ENCODE measurements at places on chromosomes 2 and 18.

DNA sequence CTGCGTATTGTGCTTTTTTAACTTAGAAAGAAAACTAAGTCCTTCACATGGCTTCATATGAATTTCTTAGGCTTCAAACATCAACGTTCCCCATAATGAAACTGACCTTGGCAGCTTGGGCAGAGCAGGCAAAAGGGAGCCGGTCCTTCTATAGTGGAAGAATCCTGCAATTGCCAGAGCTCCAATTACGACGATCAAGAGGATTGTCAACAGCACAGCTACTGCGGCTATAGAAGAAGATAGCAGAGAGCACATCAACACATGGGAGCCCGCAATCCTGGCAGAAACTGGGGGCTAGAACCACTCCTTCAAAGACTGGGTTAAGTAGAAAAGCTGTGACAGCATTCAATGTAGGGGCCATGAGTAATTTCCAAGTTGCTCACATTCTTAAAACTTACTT is 69.8 kb downstream of the DHRS9 start:
- DNase-seq = no peak

- DNase-seq = no peak
Observed at GRCh38 chr2:201949927-201950246, 83.8 kb upstream of the FZD7 start.

GRCh38 chr2:201180010-201180409 is 2.9 kb upstream of the CASP10 start:
- DNase-seq = no peak

GRCh38 chr18:3260995-3261372 is 949 bp upstream of the MYL12B start:
- peak; percentile 55 for DNase-seq

DNA sequence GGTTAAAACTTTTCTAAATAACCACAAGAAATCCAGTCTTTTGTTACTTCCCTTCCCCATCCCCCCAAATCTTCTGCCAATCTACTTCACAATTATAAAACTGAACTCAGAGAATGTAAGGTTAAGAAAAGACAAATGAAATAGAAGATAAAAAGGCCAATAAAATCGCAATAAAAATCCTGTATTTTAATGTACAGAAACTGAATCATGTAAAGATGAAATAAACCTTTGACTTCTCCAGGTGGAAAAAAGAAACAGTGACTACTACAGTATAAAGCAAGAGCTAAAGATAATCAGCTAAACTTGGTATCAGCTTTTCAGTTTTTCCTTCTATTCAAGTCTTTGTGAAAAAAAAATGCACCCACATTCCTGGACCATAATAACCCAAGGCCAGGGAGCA is 1.7 kb downstream of the SYT4 start:
- DNase-seq = no peak

GRCh38 chr2:21361384-21361783 is 237.6 kb downstream of the TDRD15 start:
- DNase-seq = no peak

DNA sequence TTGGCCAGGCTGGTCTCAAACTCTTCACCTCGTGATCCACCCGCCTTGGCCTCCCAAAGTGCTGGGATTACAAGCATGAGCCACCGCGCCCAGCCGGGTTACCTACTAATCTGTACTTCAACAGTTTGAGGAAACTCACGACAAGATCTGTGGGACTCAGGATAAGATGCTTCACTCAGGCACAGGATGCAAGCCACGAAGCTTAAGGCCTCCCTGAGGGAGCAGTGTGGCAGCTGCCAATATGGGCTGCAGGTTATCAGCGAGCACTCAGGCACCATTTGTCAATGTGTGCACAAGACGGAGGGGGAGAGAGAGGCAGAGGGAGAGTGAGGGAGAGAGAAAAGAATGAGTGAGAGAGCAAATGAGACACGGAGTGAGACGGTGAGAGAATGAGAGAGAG is 173.6 kb upstream of the RAB6C start:
- DNase-seq = no peak

DNA sequence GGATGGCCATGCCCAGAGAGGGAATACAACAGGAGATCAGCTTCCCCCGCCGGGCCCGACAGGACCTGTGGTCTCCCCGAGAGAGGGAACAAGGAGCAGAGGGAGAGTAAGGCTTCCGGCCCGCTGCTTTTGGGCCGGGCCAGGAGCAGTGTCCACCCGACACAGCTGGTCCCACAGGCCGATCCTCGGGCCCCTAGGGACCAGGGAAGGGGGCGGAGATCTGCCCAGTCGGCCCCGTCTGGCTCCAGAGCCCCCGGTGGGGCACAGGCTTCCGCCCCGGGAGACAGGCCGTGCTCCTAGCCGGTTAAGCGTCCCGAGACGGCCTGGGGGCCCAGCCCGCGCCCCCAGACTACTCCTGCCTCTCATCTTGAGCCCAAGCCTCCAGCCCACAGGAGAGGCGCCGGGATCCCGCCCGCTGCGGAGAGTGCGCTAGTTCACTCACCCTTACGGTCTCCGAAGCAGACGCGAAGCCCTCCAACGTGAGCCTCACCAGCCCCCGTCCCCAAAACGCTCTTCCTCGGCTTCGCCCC is at the start of gene MCFD2:
Gene MCFD2, minus strand, starts transcription at position 526 of the 530 bp plus-strand sequence. CDS start 6,635 bp downstream, outside the sequence.
- DNase-seq = peak; percentile 61

- no peak for DNase-seq
Observed at GRCh38 chr2:112712903-112713584, 7.8 kb upstream of the NT5DC4 start.

DNA sequence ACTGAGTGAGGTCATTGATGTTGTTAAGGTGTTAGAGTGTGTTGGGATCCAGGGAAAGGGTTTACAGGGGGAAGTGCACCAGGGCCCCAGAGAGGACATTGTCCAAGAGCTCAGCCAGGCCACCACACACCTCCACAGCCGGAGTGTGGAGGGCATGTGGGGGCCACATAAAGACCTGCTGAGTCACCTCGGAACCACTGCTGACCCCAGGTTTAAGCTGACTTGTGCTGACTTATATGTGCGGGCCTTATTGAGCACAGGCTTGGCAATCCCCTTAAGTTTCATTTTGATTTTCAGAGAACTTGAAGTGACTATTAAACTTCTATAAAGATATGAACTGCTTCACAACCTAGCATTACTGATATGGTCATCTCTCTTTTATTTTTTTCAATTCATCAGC is 166.2 kb upstream of the MAP3K20 start:
- DNase-seq = no peak

DNA sequence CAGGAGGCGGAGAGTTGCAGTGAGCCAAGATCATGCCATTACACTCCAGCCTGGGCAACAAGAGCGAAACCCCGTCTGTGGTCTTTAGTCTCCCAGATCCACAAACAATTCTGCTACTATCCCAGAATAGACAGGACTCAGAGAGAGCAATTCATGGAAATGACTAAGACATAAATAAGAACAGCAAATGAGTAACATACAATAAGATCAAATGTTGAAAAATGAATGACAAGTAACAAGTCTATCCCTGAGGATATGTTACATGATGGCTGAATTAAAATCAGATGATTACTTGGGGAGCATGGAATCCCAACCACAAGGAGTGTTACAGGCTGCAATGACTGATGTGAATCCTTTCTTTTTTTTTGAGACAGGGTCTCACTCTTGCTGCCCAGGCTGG is 10.3 kb downstream of the ARL5A start:
- no peak for DNase-seq

DNA sequence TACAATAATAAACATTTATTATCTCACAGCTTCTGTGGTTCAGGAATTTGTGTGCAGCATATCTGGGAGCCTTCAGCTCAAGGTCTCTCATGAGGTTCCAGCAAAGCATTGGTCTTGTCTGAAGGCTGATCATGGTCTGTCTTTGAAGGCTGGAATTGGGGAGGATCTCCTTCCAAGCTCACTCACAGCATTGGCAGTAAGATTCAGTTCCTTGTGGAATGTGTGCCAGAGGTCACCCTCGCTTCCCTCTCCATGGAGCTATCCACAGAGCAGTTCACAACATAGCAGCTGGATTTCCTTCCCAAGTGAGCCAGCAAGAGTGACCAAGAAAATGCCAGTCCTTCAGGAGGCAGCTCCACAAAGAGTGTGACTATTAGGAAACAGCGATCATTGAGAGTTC is 202.2 kb upstream of the ST6GAL2 start:
- DNase-seq = no peak

- no peak for DNase-seq
Observed at GRCh38 chr2:169095621-169096105, 26.3 kb downstream of the DHRS9 start.

DNA sequence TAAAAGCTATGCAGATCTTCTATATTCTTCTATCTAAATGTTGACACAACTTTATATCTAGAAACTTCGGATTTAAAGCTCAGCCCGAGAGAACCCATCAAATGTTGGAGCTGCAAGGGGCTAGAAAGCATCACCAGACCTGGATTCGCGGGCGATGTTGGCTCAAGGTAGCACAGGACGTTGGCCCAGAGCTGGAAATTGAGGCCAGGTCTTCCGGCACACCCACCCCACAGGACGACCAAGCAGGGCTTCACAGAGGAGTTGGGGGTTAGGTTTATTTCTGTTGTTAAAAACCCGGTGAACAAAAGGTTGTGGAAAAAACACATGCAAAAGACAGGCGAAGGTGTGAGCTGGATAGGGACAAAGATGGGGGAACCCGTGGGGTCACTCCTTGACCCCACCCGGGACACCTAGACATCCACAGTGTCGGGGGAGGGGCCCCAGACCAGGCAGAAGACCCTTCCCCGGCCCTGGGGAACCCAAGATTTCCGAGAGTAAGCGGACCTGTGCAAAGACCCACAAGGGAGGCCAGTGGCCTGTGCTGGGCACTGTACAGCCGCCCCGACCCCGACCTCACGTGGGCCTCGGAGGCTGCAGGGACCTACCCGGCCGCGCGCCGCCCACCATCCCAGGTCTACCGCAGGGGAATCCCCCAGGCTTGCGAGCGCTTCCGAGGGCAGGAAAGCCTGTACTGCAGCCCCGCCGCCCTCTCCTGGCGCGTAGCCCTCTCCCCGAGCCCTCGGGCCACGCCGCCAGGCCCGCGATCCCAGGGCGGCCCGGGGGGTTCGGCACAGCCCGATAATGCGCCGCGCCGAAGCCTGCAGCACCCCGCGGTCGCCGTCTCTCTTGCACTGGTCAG is 1.8 kb upstream of the AGBL5 start:
- DNase-seq = no peak

DNA sequence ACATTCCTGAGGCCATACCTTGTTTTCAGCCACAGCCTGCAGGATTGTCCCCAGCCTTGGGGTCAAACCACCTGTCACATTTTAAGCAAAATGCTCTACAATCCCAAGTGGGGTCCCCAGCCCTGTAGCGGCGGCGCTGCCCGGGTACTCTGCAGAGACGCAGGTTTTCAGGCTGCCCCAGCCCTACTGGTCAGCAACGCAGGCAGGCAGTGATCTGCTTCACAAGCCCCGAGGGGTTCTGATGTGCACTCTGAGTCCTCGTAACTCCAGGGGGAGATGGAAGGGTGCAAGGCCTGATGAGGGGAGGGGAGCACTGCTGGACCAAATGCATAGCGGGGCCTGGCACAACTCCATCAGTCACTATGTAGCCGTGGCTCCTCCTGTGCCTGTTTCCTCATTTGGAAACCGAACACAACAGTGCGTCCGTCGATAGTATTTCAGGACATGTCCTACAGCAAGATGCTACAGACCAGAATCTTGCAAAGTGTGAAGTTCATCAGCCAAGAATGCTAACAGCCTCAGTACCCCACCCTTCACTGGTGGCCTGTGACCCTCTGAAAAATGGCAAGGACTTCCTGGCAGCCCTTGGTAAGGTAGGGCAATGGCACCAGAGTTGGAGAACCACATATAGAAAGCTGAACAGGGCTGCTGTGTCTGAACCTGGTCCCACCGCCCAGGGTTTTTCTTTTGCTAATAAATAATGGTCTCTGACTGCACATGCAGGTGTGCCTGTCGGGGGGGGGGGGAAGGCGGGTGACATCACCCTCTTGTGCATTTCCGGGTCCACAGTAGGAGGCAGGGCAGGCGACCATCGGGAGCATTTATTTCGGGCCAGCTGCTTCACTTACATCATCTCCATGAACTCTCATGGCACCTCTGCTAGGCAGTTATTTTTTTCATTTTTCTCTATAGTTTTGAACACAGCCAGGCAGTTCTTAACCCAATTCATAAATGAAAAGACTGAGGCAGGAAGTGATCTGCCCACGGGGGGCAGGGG is 50.6 kb upstream of the TFCP2L1 start:
- DNase-seq = no peak

DNA sequence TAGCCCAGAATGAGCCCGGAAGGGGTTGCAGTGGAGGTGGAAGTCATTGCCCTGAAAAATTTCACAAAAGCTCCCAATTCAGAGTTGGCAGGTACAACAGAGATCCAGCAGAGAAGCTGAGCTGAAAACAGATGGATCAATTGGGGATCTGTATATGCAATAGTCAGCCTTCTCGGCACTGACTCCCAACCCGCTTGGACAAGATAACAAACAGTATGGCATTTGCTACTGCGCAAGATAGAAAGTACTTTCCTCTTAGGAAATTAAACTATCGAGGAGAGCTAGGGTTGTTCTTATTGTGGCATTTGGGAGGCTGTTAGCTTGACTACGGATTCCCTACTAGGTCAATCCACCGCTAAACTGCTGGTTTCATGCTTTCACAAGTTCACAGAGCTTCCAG is 11.6 kb upstream of the IER3IP1 start:
- DNase-seq = no peak

- no peak for DNase-seq
Observed at GRCh38 chr18:74265546-74266098, 26.1 kb downstream of the CYB5A start.

GRCh38 chr2:101478181-101479001 is 3.5 kb upstream of the RFX8 start:
- DNase-seq = no peak

DNA sequence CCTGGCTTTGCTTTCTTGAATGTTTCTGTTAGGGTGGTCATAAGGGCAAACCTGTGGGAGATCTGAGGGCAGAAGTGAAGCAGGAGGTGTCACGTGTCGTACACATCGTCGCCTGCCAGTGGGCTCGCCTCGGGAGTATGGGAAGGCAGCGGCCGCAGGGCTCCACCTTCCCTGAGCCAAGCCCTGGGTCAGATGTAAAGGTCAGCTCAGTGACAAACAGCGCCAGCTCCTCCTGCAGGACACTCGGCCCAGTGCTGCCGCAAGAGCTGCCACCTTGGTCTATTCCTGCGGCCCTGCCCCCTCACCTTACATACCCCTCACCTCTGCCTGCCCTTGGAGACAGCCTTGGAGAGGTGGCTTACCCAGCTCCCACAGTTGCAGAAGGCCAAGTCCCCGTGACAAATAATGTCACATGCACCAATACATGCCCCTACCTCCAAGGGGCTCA is 64.2 kb downstream of the PSMG2 start:
- DNase-seq = no peak

- DNase-seq = no peak
Observed at GRCh38 chr2:37659723-37660122, 11.7 kb downstream of the CDC42EP3 start.

DNA sequence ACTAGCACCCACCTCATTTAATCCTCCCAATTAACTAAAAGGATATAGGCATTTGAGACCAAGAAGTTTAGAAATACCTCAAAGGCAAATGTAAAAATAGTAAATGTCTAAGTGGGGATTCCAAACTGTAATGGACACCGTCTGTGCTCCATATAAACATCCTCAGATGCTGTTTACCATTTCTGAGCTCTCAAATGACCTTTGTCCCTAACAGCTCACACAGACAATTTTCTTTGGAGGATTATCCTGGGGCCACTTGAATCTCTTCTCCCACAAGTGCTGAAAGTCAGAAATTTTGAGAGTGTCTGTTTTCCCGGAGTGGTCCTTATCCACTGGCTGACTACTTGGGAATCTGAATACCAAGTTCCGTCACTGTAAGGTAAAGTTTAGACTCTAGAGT is 1418.9 kb downstream of the LRP1B start:
- no peak for DNase-seq

Measured in hippocampal formation (tissue), 2 donors.